ENCODE measurements at places on chromosomes 7 and 10.

GRCh38 chr10:5692461-5693358 lies 8.1 kb downstream of the TASOR2 start:
- DNase-seq = peak; percentile 69

- no peak for DNase-seq
Measured at GRCh38 chr10:72730479-72730878, 38.5 kb downstream of the MCU start.

- no peak for DNase-seq
Measured at GRCh38 chr10:31678575-31679516, 249.8 kb downstream of the ARHGAP12 start.

DNA sequence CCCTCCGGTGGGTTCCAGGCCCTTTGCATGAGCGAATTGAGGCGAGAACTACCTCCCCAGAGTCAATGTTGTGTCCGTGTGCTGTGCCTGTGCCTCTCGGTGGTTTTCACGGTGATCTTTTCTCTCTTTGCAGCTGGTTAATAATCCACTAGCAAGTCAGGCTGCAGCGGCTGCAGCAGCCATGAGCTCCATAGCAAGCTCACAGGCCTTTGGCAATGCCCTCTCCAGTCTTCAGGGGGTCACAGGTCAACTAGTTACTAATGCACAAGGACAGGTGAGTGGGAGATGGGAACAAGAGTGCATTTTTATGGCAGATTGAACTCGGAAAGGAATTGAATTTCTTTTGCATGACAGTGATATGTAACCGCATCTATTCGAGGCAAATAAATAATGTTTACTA lies 159.7 kb upstream of the YAE1 start:
- DNase-seq = no peak

- DNase-seq = no peak
Measured at GRCh38 chr10:28214219-28214618, 88.6 kb downstream of the MPP7 start.

- no peak for DNase-seq
Measured at GRCh38 chr10:120328647-120329046, 128.4 kb upstream of the PLPP4 start.

- no peak for DNase-seq
Measured at GRCh38 chr10:6145166-6145987, 56.5 kb downstream of the RBM17 start.

DNA sequence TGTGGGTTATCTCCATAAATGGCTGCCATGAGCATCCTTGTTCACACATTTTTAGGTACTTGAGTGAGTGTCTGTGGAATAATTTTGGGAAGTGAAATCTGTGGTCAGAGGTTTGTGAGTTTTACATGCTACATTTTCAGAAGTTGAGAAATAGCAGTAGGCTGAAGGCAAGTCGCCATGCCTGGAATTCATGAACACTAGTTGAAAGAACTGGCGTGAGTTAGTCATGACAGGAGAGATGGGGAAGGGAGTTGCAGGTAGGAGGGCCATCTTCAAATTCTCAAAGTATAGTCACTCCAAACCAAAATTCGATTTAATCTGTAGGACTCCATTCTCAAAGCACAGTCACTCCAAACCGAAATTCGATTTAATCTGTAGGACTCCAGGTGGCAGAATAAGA lies 89.6 kb downstream of the EGFR start:
- no peak for DNase-seq

DNA sequence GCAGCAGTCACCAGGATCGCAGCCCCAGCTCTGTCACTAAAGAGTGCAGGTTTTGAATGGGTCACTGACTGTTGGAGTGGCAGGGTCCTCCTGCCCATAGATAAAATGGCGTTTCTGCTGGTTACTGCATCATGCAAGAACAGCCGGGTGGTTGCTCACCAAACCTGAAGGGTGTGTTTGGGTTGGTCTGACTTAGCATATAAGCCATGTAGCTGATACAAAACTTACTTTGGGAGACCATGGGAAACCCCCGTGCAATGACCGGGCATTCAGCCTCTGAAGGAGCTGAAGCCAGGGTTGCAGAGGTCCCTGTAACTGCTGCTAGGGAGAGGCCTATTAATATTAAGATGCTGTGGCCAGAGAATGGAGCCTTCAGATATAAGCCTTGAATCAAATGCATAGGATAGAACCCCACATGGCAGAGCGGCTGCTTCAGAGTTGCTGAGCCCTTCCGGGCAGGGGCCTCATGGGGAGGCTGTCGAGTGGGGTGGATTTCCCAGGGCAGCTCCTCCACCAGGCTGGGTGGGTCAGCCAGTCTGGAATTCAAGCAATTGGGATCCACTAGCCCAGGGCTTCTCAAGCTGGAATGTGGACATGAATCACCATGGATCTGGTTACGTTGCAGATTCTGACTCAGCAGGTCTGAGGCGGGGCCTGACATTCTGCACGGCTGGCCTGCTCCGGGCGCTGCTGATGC lies 70.9 kb upstream of the CTBP2 start:
- DNase-seq = no peak

GRCh38 chr10:44761076-44761475 lies 150.1 kb upstream of the TMEM72 start:
- no peak for DNase-seq

DNA sequence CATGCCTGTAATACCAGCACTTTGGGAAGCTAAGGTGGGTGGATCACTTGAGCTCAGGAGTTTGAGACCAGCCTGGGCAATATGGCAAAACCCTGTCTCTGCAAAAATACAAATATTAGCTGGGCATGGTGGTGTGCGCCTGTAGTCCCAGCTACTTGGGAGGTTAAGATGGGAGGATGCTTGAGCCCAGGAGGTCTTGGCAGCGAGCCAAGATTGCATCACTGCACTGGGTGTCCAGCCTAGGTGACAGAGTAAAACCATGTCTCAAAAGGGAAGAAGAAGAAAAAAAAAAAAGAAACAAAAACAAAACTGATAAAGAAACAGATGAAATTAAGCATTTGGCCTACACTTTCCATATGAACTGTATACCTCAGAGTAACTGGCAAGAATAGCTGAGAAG lies 319.2 kb downstream of the PARD3 start:
- no peak for DNase-seq

- no peak for DNase-seq
Measured at GRCh38 chr7:32147546-32148268, 77.5 kb upstream of the PDE1C start.

- no peak for DNase-seq
Measured at GRCh38 chr7:40733578-40733977, 598.8 kb downstream of the SUGCT start.

GRCh38 chr10:80320377-80320776 lies 30.9 kb upstream of the MAT1A start:
- no peak for DNase-seq

DNA sequence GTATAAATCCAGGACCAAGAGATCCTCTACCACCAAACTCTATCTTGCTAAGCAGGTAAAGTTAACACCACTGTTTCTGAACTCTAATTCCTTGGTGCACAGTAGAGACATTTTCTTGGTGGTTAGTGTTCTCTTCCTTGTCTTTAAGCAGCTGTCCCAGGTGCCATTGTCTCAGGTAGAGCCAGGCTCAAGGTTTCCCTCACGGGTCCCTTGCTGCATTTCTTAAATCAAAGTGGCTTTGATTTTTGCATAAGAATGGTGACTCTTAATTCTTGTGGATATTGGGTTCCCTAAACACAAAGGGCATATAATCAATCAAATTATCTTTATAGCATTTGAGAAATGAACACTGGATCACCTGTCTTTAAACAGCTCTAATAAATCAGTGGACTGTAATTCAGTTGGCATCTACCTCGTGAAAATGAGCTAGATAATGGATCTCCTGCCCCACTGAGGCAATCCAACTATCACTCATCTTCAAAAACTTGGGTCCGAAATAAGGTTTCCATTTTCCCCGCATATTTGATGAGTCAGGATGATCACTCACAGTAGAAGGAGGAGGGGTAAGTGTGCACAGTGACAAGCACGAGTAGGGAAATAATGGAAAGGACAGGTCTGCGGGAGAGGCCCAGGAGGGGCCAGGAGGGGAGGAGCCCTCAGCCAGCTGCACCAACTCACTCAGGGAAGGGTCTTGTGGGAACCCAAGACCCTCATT lies 2.4 kb downstream of the ABCC2 start:
- no peak for DNase-seq

- DNase-seq = peak; percentile 57
Measured at GRCh38 chr7:106176414-106177299, 64.5 kb upstream of the SYPL1 start.

DNA sequence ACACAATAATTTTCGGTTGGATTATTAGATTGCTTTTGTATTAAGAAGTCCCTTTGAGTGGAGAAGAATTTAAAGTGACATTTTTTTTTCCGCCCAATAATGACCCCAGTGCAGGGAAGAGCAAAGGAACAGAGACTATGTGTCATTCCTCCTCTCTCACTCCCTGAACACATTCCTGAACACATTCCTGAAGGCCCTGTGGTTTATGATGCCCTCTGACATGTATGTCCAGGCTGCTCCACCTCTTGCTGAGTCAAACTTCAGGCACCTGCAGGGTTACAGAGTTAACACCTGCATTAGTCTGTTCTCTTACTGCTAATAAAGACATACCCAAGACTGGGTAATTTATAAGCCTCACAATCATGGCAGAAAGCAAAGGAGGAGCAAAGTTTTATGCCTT lies 704.0 kb upstream of the LRRN3 start:
- no peak for DNase-seq

GRCh38 chr10:121683816-121684215 lies 85.6 kb upstream of the FGFR2 start:
- no peak for DNase-seq

- no peak for DNase-seq
Measured at GRCh38 chr10:21702633-21703111, 168.6 kb downstream of the MLLT10 start.

- no peak for DNase-seq
Measured at GRCh38 chr10:69742928-69743602, 58.6 kb upstream of the COL13A1 start.

GRCh38 chr7:150453181-150453580 lies 2.8 kb downstream of the GIMAP8 start:
- DNase-seq = no peak

- DNase-seq = no peak
Measured at GRCh38 chr10:86303626-86304025, 63.0 kb downstream of the GRID1 start.

DNA sequence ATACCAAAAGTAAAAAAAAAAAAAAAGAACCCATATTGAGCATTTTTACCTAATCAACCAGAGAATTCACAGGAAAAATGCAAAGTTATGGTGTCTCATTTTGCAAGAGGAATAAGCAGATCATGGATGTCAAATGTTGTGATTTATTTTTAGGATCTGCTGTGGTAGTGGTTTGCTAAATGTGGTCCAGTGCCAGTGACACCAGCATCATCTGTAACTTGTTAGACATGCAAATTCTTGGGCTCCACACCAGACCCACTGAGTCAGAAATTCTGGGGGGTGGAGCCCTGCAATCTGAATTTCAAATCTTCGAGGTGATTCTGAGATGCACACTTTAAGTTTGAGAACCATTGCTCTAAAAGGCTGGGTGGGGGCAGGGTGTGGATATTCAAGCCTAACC lies 30.1 kb upstream of the ZEB1 start:
- DNase-seq = no peak

GRCh38 chr10:14548474-14548873 lies 217.8 kb upstream of the FRMD4A start:
- no peak for DNase-seq

DNA sequence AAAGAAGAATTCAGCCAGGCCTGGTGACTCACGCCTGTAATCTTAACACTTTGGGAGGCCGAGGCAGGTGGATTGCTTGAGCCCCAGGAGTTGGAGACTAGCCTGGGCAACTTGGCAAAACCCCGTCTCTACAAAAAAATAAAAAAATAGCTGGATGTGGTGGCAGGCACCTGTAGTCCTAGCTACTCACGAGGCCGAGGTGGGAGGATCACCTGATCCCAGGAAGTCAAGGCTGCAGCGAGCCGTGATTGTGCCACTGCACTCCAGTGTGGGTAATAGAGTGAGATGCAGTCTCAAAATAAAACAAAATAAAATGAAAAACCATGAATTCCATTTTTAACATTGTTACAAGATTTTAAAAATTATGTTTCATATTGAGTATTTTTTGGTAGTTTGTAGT lies 988.9 kb upstream of the ZNF722 start:
- DNase-seq = no peak

DNA sequence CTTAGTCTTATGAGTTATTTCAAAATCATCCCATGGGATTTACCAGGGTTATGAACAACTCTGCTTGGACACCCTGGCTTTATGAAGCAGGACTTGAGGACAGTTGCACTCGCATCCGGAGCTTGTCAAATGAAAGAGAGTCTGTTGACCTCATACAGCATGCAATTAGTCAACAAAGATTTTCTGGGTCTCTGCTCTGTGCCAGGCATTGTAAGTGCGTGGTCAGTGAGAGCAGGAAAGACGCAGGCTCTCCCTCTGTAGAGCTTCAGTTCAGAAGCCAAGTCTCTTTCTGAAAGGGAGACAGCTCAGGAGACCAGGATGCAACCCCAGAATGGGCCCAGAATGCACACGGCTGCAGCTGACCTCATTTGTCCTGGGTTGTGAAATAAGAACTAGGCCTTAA lies 45.5 kb upstream of the DMBT1 start:
- DNase-seq = no peak

- no peak for DNase-seq
Measured at GRCh38 chr7:45713669-45714520, 139.7 kb downstream of the ADCY1 start.

DNA sequence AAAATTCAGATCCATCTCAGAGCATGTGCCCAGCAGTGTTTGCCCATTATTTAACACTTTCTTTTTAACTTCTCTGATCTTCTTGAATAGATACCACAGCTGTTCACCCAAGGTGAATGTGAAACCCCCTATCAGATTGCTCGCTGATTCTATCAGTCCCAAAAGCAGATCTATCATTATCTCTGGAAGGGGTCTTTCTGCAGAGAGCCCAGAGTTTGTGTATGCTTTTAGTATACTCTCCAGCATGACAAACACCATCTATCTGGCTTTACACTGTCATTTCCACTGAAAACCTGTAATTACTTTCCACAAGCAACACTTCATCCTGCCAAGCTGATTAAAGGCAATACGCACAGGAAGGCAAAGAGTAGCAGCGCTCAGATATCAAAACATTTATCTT lies 168.2 kb downstream of the CACNA2D1 start:
- DNase-seq = no peak

- DNase-seq = no peak
Measured at GRCh38 chr10:121081306-121081705, 230.1 kb downstream of the WDR11 start.

DNA sequence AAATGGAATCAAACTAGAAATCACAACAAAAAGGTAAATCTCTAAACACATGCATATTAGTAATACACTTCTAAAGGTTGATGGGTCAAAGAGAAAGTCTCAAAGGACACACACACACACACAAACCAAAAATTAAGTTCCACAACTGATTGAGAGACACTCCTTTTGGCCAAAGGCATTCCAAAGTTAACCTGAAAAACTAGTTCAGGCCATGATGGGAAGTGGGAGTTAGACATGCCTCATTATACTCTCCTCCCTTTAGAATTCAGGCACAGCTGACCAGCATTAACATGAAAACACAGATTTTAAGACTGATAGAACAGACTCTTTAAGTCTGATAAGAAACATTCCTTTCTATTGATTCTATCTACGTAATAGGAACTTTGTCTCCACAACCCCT lies 332.4 kb upstream of the IGFBP3 start:
- DNase-seq = no peak

Measured in CD4-positive, alpha-beta T cell treated with Interleukin-15 for 1 hour (primary cell).